Endodermal cell (in vitro differentiated cells): ENCODE measurements at places on chromosomes 1 and 21.

GRCh38 chr1:111660204-111661150 lies 40.9 kb downstream of the RAP1A start:
- peaks cover 5% of the 10 kb centered on the region for H3K4me1 ChIP-seq
- H3K36me3 ChIP-seq: no peaks in the 10 kb centered on the region
- H3K4me3 ChIP-seq: no peak overlapping the region
- no peak overlapping the region for H3K27ac ChIP-seq

DNA sequence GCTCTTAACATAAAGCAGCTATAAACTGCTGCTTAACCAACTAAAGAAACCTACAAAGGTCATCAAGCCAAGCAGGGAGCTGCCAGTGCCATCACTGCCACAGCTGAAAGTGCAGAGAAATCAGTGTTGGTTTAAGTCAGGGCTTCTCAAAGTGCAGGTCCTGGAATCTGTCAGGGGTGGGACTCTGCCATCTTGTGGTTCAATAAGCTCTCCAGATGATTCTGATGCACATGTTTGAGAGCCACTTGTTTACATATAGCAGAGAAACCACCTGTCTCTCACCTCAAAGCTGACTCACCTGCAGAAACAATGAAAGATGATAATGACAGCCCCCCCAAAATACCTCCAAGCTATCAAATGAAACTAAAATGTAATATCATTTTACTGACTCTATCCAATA lies 49.3 kb downstream of the SH3GLB1 start:
- DNase-seq: peak; percentile 72
- H3K4me1 ChIP-seq: peaks cover 8% of the 10 kb centered on the region
- no peak overlapping the region for H3K27ac ChIP-seq
- no peaks in the 10 kb centered on the region for H3K27me3 ChIP-seq

- no peak overlapping the region for H3K4me3 ChIP-seq
- DNase-seq: no peak
- H3K27me3 ChIP-seq: no peaks in the 10 kb centered on the region
- no peaks in the 10 kb centered on the region for H3K36me3 ChIP-seq
Observed at GRCh38 chr1:67269061-67269460, 38.6 kb upstream of the IL12RB2 start.

- H3K36me3 ChIP-seq: no peaks in the 10 kb centered on the region
- no peaks in the 10 kb centered on the region for H3K27me3 ChIP-seq
- H3K4me1 ChIP-seq: no peaks in the 10 kb centered on the region
- no peak for DNase-seq
- H3K27ac ChIP-seq: no peak overlapping the region
Observed at GRCh38 chr1:15485636-15486035, 9.7 kb downstream of the CELA2B start.

- DNase-seq: peak; percentile 74
- H3K4me3 ChIP-seq: no peak overlapping the region
- peaks cover 18% of the 10 kb centered on the region for H3K4me1 ChIP-seq
- H3K36me3 ChIP-seq: peaks cover 58% of the 10 kb centered on the region
Observed at GRCh38 chr1:223717695-223718363, 5.5 kb downstream of the CAPN2 start.

DNA sequence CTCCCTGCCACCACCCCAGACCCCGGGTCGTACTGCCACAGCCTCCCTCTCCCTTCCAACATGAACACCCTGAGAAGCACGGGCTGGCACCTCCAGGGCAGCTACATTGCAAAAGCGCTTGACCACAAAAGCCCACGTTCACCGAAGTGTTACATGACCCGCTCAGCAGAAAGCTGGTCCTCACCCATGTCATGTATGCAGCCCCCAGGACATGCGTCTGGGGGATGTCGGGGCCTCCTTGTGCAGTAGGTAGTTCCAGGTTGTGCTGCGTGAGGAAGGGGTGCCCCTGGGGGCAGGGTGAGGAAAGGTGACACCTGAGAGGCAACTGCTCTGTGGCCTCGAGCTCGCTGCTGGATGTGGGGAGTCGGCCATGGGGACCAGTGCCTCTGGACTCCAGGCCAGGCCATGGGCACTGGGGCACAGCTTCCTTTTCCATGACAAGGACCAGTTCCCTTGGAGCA lies 102.0 kb upstream of the C1orf174 start:
- no peaks in the 10 kb centered on the region for H3K27me3 ChIP-seq
- DNase-seq: no peak
- no peak overlapping the region for H3K27ac ChIP-seq
- no peak overlapping the region for H3K4me3 ChIP-seq
- no peaks in the 10 kb centered on the region for H3K36me3 ChIP-seq

GRCh38 chr1:33296824-33297223 lies 24.1 kb downstream of the A3GALT2 start:
- H3K4me1 ChIP-seq: no peaks in the 10 kb centered on the region
- no peak overlapping the region for H3K27ac ChIP-seq
- peaks cover 67% of the 10 kb centered on the region for H3K36me3 ChIP-seq
- no peak for DNase-seq

- H3K27ac ChIP-seq: no peak overlapping the region
- no peaks in the 10 kb centered on the region for H3K4me1 ChIP-seq
- no peak for DNase-seq
- H3K4me3 ChIP-seq: no peak overlapping the region
- no peaks in the 10 kb centered on the region for H3K27me3 ChIP-seq
- H3K36me3 ChIP-seq: peaks cover 16% of the 10 kb centered on the region
Observed at GRCh38 chr1:28412731-28413130, 43.2 kb downstream of the PHACTR4 start.

- no peak for DNase-seq
- no peak overlapping the region for H3K4me3 ChIP-seq
- no peaks in the 10 kb centered on the region for H3K4me1 ChIP-seq
- no peaks in the 10 kb centered on the region for H3K27me3 ChIP-seq
- no peak overlapping the region for H3K27ac ChIP-seq
- H3K36me3 ChIP-seq: no peaks in the 10 kb centered on the region
Observed at GRCh38 chr1:197559244-197559643, 216.0 kb downstream of the DENND1B start.

DNA sequence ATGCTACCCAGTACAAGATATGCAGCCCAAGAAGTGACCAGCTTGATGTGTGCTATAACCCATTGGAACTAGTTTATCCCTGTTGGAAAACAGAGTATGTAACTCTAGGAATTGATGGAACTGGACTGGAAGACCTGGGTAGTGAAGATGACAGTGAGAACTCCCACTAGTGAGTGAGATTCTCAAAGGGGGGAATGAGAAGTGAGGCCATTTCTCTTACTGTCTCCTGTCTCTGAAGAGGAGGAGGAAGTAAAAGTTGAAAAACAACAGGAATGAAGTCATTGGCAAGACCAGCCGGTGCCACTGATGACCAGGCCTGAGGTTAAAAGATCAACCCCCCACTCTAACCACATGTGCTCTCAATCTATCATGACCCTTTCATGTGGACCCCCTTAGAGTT lies 20.9 kb downstream of the PLA2G2F start:
- no peaks in the 10 kb centered on the region for H3K27me3 ChIP-seq
- H3K4me3 ChIP-seq: no peak overlapping the region
- H3K36me3 ChIP-seq: no peaks in the 10 kb centered on the region
- no peak overlapping the region for H3K27ac ChIP-seq
- no peak for DNase-seq

DNA sequence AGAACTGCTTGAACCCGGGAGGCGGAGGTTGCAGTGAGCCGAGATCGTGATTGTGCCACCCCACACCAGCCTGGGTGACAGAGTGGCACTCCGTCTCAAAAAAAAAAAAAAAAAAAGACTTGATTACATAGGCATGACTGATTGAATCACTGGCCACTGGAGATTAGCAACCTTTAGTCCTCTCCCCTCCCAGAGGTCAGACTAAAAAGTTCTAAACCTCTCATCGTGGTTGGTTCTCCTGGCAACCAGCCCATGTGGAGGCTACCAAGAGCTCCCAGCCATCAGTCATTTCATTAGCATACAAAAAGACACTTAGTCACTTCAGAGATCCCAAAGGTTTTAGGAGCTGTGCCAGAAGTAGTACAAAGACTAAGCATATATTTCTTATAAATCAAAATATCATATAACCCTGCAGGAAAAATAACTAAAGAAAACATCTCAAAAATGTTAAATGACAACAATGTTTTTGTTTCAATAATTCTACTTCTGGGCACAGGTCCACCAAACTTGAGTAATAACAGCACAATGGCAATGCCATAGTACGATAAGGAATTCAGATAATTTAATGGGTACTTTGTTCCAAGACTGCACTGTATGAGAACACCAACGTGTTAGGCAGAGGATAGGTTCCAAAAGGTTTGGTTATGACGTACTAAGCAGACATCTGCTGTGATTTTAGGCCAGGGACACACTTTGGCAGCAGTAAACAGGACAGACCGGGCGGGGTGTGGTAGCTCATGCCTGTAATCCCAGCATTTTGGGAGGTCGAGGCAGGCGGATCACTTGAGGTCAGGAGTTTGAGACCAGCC lies 18.1 kb downstream of the USP48 start:
- peak overlapping the region; percentile 24 for H3K27ac ChIP-seq
- peak; percentile 69 for DNase-seq
- no peaks in the 10 kb centered on the region for H3K27me3 ChIP-seq
- no peaks in the 10 kb centered on the region for H3K4me1 ChIP-seq

- H3K4me1 ChIP-seq: no peaks in the 10 kb centered on the region
- H3K36me3 ChIP-seq: no peaks in the 10 kb centered on the region
- H3K27ac ChIP-seq: peak overlapping the region; percentile 59
- no peak for DNase-seq
- no peak overlapping the region for H3K4me3 ChIP-seq
Observed at GRCh38 chr1:183218027-183218618, 32.1 kb downstream of the LAMC2 start.

DNA sequence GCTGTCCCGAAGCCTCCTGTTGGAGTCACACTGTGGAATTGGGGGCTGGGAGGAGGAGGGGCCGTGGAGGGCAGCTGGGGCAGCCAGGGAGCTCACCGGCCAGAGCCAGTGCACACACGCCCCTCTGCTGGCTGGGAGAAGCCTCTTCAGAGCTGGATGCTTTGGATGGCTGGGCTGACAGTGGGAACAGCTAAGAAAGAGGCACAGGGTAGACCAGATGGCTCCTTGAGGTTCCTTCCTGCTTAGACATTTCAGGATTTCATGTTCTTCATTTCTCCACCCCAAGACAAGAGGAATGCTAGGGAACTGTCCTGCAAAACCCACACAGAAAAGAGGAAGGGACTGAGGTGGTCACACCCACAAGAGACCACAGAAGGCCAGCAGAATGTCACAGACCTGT lies 254.8 kb upstream of the VAMP3 start:
- H3K27me3 ChIP-seq: no peaks in the 10 kb centered on the region
- H3K4me1 ChIP-seq: no peaks in the 10 kb centered on the region
- no peaks in the 10 kb centered on the region for H3K36me3 ChIP-seq
- H3K4me3 ChIP-seq: no peak overlapping the region

- no peaks in the 10 kb centered on the region for H3K27me3 ChIP-seq
- H3K36me3 ChIP-seq: no peaks in the 10 kb centered on the region
- H3K27ac ChIP-seq: no peak overlapping the region
- H3K4me3 ChIP-seq: no peak overlapping the region
Observed at GRCh38 chr1:160838888-160839287, 23.8 kb downstream of the CD244 start.
